ENCODE measurements at places on chromosomes 6 and 20.
A peak's percentile ranks its signal among the peaks of the same experiment; 100 is the strongest.

- no peak for DNase-seq
Observed at GRCh38 chr20:9412309-9412708, 102.1 kb upstream of the LAMP5 start.

GRCh38 chr6:44254191-44255104 lies 2.9 kb downstream of the SLC35B2 start:
- no peak for DNase-seq

GRCh38 chr6:25418454-25419052 lies 139.4 kb downstream of the CARMIL1 start:
- DNase-seq, result no peak

- no peak for DNase-seq
Observed at GRCh38 chr20:57653910-57654309, 33.7 kb upstream of the ZBP1 start.

DNA sequence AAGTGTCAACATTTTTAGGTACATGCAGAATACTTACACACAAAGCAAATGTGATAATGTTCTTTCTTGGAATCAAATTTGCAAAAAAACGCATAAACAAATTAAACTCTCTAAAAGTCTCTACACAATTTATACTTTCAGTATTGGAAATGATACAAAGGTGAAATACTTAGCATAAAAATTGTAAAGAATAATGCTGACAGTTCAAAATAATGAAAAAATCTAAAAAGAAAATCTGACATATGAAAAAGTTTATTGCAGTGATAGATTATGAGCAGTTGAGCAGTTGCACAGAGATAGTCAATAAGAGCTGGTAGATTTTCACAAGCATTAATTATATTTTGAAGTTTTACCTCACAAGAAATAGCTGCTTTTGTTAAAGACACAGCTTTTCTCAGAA lies 1176.4 kb upstream of the EYS start:
- no peak for DNase-seq

GRCh38 chr6:55445648-55446204 lies 118.5 kb downstream of the GFRAL start:
- no peak for DNase-seq

GRCh38 chr6:30075790-30076732 lies 492 bp upstream of the RNF39 start:
- DNase-seq, result no peak

GRCh38 chr6:148657048-148657447 lies 89.8 kb upstream of the UST start:
- DNase-seq, result no peak

- DNase-seq, result no peak
Observed at GRCh38 chr6:170222498-170223471, 68.1 kb downstream of the DLL1 start.

DNA sequence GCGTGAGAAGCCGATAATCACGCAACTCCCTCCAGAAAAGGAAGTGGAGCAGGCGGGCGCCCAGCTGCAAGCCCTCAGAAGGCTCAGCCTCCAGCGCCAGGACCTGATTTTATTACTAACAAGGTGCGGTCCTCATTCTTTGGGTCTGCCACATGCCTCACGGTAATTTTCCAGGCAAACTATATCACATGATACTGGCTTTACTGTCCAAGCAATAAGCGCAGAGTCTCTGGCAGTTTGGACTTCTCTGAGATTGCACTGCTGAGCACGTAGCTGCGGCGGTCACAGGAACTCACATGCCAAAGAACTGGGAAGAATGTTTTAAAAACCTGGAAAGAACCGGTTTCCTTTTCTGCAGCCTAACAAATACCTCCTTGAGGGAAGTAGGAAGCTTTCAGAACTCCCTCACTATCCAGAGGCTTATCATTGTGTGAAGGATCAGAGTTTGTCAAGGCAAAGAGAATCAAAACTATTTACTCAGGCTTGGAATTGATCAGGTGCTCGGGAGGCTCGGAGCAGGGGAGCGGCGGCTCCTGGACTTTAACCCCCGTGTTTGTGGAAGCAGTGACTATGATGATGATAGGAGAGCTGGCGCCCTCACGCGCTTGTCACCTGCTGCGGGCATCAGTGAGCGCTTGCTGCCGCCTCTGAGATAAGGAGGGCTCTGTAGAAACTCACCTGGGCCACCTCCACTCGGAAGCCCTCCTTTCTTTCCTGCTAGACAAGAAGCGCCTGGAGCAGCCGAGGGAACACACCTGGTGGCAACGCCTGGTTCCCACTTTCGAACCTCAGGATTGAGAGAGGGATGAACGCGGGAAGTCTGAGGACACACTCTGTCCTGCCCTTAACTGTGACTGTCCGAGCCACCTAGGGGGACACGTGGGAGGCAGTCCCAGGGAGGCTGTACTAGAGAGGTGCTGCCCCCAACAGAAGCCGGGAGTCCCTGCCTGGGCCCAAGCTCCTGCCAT lies 27.2 kb upstream of the SYNJ2 start:
- no peak for DNase-seq

- DNase-seq, result no peak
Observed at GRCh38 chr6:125781314-125781868, 9.4 kb upstream of the NCOA7 start.

DNA sequence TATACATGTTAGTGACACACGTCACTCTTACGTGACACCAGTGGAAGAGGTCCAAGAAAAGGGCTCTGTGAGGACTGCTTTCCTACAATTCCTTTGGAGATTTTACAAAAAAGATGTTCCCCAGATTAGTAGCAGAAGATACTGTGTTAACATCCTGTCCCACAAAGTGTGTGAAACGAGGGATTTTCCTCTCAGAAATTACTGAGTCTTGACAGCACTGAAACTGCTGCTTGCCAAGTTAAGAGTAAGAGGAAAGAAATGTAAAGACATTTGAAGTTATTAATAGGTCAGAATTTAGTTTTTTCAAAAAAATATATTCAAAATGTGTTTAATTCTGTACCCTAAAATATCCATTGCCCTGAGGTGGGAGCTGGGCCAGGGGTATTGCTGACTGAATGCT lies 58.8 kb upstream of the MAP7 start:
- DNase-seq, result no peak

DNA sequence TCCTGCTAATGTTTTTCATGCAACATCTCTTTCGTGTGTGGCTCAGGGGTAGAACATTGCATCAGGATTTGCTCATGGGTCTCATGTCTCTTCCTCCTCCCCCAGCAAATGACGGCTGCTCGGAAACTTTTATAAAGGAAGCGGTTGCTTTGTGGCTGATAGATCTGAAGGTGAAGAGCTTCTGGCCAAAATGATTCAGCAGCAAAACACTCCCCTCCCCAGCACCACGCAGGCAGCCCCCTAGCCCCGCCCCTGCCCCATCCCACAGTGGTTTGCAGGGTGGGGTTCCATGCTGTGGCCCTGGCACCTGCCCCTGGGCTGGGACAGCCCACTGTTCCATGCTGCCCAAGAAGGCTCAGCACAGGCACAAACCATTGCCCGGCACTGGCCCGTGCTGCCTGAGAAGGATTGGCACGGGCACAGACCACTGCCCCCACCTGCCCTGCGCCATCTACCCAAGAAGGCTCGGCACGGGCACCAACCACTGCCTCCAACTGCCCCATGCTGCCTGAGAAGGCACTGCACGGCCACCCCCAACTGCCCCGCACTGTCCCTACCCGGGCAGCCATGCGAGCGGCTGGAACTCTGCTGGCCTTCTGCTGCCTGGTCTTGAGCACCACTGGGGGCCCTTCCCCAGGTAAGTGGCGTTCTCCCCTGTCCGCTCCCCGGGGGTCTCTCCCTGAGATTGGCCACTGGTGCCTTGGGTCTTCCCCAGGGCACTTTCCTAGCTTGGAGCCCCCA lies at the start of gene CST7:
TSS of gene CST7 (plus strand) at position 331 of the 741 bp plus-strand sequence. CDS start at position 568, 237 bp downstream.
- DNase-seq, result peak; percentile 80

GRCh38 chr6:113161018-113161315 lies 696.2 kb upstream of the MARCKS start:
- no peak for DNase-seq

GRCh38 chr6:123575188-123575587 lies 61.6 kb downstream of the TRDN start:
- DNase-seq, result no peak

GRCh38 chr6:13848522-13849150 lies 34.3 kb upstream of the MCUR1 start:
- no peak for DNase-seq

DNA sequence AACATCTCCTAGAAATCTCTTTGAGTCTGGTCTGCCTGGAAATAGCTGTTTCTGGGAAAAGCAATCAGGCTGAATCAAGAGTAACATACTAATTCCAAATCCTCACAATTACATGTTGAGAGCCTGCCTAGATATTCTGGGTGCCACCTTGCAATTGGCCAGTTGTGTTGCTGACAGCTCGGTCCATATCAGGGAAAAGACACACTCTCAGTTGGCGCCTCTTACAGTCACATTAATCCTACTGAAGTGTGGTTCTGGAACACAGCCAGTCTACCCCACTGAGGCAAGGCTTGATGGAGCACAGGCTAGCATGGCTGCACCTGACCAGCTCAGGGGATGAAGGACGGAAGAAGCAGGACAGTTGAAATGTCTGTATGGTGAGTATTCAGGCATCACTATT lies 121.4 kb upstream of the TAB2 start:
- DNase-seq, result no peak

DNA sequence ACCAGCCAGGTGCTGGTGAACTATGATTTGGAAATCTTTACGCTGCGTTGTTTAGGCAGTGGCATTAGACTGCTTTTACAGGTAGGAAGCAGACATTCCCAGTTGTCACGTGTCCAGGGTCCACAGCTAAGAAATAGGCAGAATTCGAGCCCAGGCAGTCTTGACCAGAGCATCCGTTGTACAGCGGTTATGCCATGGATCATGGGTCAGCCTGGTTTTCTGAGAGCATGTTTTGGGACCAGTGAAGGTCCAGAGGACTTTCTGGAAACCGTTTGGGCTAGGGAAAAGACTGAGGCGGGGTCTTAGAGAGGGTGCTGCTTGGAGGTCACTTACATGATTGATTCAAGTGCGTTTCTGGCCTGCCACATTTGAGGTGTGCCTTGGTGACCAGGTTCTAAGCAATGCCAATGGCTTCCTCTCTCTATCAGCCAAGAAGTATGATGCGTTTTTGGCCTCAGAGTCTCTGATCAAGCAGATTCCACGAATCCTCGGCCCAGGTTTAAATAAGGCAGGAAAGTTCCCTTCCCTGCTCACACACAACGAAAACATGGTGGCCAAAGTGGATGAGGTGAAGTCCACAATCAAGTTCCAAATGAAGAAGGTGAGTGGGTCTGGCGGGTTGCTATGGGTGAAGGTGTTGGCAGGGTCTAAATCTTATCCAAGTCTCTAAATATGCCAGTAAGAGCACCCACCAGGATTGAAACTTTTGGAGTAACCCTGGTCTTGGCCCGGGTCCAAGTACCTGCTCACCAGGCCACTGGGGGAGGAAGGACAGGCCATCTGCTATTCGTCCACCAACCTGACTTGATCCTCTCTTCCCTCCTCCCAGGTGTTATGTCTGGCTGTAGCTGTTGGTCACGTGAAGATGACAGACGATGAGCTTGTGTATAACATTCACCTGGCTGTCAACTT lies 1.8 kb downstream of the RPL10A start:
- no peak for DNase-seq

DNA sequence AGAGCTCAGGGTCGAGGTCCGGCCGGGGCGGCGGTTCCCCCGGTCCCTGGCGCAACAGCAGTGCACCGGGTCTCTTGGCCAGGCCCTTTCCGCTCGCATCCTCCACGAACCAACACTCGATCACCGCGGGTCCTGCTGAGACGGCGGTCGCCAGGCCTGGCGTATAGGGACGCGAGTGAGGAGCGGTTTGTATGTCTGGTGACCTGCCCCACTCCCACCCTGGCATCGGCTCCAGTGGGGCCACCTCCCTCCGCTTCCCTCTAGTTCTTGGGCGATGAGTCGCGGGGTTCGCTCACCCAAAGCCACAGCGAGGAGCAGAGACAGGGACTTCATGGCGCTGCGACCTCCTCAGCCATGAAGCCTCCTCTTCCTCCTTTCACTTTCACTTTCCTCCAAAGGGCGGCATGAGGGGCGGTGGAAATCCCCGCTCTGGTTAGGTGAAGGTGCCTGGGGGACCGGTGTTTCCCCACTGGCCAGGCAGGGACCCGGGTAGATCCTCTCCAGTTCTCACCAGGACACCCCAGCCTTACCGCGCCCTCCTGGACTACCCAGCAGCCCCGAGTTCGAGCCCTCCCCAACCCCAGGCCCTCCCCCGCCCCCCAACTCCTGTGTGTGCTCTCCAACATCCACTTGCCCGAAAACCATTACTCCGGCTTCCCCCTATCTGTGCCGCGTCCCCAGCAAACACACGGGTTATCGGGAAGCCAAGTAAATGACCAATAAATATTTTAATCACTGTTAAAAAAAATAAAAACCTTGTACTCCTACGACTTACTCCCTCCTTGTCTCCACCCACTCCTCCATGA lies at the start of gene TAPBP:
TSS of gene TAPBP (minus strand) at position 370 of the 806 bp plus-strand sequence. CDS start at position 333, 37 bp downstream.
- peak; percentile 67 for DNase-seq

DNA sequence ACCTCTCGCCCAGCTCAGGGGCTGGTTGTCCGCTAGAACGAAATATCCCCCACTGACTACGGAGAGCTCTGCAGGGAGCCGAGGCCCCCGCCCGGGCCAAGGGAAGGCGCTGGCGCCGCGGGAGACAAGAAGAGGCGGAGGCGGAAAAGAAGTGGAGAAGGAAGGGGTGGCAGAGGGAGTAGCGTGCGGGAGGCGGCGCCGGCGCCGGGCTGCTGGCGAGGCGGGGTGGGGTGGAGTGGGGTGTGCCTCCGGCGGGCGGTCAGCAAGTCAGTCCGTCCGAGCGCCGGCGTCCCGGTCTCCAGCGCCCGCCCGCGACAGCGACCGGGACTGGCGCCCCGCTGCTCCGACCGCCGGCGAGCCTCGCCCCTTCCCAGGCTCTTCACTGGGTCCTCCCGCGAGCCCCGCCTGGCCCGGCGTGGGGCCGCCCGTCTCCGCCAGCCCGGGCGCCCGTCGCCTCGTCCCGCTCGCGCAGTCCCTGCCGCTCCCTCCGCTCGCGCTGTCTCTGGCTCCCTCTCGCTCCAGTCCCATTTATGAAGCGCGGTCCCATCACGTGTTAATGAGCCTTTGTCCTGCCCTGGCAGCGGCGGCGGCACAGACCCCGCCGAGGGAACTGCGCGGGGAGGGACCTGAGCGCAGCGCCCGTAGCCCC lies at the start of gene CNR1:
TSS of gene CNR1 (minus strand) at position 504 of the 649 bp plus-strand sequence. CDS start 21,073 bp downstream, outside the sequence.
- DNase-seq, result no peak

- no peak for DNase-seq
Observed at GRCh38 chr6:101259505-101259904, 134.0 kb upstream of the GRIK2 start.

- DNase-seq, result no peak
Observed at GRCh38 chr6:41199552-41200246, 1.2 kb downstream of the TREML2 start.

DNA sequence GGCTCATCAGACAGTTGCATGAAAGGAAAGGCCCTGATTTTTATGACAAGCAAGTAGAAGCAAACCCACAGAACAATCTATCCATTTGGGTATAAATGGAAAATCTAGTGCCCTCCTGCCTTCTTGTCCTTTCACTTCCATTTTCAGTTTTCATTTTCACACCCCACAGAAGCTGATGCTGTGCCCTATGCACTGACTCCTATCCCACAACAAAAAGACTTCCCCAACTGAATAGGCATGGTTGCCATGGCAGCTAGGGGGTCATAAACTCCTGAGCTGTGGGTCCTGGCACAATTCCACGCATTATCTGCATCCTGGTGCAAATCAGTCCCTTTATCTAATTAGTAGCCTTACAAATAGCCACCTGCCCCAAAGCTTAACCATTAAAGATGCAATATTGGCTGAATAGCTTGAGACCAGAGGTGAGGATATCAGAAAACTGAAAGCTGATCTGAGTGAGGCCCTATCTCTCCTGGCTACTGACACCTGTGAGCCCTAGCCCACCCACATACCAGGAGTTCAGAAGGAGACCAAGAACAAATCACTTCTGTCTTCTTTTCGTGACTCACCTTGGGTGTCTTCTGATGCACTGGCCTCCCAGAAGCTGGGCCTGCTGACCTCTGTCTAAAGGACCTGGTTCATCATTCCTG lies 34.9 kb upstream of the HEY2 start:
- DNase-seq, result no peak

Measured in stimulated activated CD8-positive, alpha-beta memory T cell treated with anti-CD3 and anti-CD28 coated beads, Interleukin-15, amount 100 ng/mL, for 1 hour (primary cell).